ENCODE measurements at places on chromosomes 3 and 15.
A peak's percentile ranks its signal among the peaks of the same experiment; 100 is the strongest.

- DNase-seq = peak; percentile 10
These were observed 615.4 kb upstream of the GBE1 start for GRCh38 chr3:82376883-82377282.

GRCh38 chr15:80173022-80173759 is 20.4 kb downstream of the FAH start:
- peak; percentile 57 for DNase-seq

DNA sequence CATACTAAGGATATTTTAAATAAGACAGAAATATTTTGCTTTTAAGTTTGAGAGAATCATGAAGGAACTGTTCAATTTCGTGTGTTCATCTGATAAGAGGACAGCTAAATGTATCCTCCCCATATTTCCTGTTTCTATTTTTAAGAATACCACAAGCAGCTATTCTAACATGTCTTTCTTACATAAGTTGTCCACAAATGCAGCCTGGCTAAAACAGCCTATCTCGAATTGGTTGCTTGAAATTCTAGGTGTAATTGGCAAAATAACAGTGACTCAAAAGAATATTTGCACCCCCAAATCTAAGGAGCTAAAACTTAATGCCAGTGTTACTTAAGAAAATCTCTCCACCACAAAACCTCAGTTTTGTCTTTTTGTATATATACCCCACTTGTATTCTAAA is 35.0 kb downstream of the BTLA start:
- DNase-seq = peak; percentile 2

GRCh38 chr3:33145221-33145900 is 31.5 kb downstream of the CRTAP start:
- no peak for DNase-seq

DNA sequence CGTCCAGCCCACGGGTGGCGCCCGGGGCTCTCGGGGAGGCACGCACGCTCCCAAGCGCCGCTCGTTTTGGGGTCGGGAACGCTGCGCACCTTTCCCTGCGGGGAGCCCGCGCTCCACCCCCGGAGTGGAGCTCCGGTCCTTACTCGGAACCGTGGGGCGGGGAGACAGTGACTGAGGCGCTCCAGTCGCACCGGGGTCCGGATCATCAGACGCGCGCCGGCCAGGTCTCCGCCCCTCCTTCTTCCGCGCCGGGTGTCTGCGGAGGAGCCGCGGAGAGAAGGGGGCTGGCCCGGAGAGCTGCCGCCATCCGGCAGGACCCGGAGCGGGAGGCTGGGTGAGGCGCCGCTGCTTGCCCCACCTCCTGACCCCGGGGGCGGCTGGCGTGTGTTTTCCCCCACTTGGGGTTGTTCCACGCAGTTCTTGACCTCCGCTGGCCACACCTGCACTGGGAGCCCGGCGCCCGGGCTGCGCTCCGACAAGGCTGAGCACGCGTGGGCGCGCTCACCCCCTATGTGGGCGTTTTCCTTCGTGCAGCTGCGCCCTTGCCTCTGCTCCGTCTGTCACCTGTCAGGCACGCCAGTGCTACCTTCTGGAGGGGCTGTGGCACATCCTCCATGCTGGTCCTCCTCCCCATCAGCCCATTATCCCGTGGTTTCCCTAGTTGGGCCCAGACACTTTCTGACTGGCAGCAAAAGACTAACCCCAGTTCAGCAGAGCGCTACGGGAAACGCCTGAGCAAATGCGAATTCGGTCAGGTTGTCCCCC is at the start of gene MCF2L2:
Gene MCF2L2 (minus strand): TSS at position 173 of the 765 bp plus-strand sequence. CDS start 642 bp downstream, outside the sequence.
- peak; percentile 36 for DNase-seq

DNA sequence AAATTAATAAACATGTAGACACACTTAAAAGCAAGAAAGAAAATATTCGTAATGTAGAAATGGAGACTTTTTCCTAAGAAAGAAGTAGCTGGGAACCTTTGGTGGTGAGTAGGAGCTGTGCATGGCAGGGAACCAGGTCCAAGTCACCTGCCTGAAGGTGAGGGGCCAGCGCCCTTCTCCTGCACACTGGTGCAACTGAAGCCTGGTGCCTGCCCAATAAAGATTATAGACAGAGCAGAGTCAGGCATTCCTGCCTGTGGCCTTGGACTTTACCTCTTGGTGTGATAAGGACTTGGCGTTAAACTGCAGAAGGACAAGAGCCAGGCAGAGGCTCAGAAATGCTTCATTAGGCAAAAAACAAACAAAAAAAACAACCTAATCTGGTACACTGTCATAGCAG is 14.2 kb downstream of the CFAP91 start:
- DNase-seq = no peak

DNA sequence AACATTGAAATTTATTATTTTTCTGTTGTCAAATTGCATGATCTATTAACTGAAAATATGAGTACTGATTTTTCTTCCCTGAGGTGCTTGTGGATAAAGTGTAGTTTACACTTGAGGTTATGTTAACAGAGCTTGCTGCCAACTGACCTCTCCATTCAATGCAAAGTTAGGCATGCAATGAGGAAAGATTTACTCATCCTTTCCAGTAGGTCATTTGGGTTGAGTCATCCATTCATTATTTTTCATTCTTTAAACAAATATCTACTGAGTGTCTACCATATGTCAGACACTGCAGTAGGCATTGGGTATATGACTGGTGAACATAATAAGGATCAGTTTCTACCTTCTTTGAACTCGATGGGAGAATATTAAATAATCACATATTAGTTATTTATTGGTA is 604.1 kb downstream of the EDEM1 start:
- DNase-seq = no peak

- no peak for DNase-seq
These were observed 63.6 kb downstream of the ZNF621 start for GRCh38 chr3:40588406-40588805.

DNA sequence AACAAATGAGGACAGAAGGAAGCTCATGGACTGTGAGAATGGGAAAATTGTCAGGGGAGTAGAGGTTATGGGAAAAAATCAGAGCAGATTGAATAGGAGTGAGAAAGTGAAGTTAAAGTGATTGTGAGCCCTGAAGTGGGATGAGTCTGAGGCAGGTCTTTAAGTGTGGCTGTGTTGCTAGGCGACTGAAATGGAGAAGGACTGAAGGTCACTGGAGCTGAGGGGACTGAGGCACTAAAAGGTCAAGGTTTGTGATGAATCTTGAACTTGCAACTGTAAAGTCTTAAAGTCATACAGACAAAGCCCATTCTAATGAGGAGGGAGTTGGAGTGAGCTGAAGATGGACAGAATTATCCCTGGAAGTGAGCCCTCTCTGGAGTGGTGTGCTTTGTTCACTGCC is 518.9 kb downstream of the TUSC7 start:
- DNase-seq = no peak

- no peak for DNase-seq
These were observed 742.0 kb upstream of the CFAP20DC start for GRCh38 chr3:59791774-59792308.

DNA sequence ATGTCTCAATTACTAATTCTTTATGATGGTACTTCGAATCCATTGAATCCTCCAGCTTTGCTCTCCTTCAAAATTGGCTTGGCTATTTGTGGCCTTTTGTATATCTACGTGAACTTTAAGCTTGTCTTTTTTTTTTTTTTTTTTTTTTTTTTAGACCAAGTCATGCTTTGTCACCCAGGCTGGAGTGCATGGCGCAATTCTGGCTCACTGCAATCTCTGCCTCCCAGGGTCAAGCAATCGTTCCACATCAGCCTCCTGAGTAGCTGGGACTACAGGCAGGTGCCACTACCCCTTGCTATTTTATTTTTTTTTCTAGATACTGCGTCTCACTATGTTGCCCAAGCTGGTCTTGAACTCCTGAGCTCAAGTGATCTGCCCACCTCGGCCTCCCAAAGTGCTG is 7.7 kb upstream of the DIPK2A start:
- DNase-seq = no peak

DNA sequence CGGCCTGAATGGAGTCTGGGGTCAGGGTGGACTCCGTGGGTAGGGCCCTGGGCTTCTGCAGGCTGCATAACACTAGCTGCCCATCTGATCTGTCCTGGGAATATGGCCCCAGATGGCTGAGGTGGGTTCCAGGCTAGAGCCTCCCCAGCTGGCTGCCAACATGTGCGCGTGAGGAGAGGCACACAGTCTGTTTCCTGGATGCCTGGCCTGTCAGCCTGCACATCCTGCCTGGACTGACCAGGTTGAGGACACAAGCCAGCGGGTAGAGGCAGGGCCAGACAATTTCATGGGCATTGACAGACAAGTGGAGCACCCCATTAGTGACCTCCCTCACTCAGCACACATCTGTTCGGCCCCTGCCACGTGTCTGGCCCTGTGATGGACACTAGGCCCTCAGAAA is 29.8 kb upstream of the RPL29 start:
- no peak for DNase-seq

- no peak for DNase-seq
These were observed 179.6 kb downstream of the EPHB1 start for GRCh38 chr3:134974624-134975023.

- DNase-seq = peak; percentile 41
These were observed 32.1 kb downstream of the KIF9 start for GRCh38 chr3:47250309-47251060.

DNA sequence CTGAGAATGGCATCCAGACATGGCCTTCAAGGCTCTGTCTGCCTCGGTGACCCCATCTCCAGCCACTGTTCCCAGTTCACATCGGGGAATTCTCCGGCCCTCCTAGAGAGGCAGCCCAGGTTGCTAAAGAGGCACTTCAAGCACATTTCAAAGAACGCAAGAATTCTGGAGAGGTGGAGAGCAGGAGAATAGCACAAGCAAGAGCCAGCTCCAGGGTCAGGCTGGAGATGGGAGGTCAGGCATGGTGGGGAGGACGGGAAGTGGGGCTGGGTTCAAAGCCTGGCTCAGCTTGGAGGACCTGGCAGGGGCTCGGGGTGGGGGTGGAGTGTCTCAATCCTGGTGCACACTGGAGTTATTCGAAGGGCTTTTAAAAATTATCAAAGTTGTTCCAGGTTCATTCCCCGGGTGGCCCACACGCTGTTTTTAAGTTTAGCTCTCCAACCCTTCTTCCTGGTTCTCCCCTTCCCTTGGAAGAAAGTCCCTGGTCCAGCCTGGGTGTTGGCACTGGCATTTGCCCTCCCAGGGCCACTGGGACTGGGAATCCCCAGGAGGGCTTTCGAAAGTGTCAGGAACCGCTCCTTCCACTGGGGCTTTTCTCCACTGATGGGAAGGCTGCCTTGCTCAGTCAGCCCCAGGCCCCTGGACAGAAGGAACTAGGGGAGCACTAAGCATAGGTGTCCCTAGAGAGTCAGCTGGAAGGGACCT is 35.8 kb downstream of the ZNF710 start:
- DNase-seq = no peak

GRCh38 chr3:74469151-74469550 is 145.3 kb downstream of the CNTN3 start:
- no peak for DNase-seq

GRCh38 chr3:64290864-64291263 is 65.6 kb upstream of the PRICKLE2 start:
- no peak for DNase-seq

DNA sequence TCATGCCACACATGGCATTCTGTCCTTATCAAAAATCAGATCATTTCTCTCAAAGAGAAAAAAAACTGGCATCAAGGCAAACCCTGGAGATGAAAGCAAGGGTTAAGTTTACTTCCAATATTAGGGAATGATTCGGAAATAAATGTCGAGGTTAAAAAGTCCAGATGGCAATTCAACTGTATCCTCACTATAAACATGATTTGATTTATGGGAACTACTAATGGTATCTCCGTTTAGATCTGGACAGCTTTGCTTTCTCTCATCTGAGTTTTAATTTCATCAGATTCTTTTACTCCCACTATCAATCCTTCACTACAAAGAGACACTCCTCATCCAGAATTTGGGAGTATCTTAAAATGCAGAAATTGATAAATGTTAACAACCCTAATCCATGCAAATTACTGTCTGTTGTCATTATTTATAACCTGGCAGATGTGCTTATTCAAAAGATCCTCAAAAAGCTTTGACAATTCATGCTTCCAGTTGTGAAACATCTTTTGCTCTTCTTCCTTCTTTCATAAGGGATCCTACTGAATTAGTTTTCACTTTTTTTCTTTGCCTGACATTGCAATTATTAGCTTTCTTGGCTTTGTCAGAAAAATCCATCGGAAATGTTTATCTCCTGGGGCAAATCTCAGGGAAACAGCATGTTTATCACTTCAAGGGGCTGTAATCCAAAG is 903.2 kb downstream of the MCTP2 start:
- no peak for DNase-seq
